ENCODE measurements at places on chromosomes 2 and 18.

- DNase-seq = no peak
Observed at GRCh38 chr2:199848389-199849130, 2.4 kb downstream of the FTCDNL1 start.

- no peak for DNase-seq
Observed at GRCh38 chr2:8391126-8391525, 290.7 kb upstream of the ID2 start.

DNA sequence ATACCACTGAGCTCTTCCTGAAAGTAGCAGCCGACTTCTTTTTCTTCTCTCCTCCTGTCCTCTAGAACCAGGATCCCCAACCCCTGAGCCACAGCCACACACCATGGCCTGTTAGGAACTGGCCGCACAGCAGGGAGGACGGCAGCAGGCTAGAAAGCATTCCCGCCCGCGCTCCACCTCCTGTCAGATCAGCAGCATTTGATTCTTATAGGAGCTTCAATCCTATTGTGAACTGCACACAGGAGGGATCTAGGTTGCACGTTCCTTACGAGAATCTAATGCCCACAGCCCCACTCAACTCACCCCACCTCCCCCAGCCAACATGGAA, 179.1 kb upstream of the SH3BP4 start:
- no peak for DNase-seq

- no peak for DNase-seq
Observed at GRCh38 chr18:67818432-67818831, 301.9 kb upstream of the DSEL start.

DNA sequence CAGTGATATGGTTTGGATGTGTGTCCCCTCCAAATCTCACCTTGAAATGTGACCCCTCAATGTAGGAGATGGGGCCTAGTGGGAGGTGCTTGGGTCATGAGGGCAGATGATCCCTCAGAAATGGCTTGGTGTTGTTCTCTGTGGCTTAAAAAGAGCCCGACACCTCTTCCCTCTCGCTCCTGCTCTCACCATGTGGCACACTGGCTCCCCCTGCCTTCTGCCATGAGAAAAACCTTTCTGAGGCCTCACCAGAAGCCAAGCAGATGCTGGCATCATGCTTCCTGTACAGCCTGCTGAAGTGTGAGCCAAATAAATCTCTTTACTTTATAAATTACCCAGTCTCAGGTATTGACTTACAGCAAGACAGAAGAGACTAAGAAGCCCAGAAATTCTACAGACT, 357.1 kb downstream of the NRXN1 start:
- DNase-seq = no peak

DNA sequence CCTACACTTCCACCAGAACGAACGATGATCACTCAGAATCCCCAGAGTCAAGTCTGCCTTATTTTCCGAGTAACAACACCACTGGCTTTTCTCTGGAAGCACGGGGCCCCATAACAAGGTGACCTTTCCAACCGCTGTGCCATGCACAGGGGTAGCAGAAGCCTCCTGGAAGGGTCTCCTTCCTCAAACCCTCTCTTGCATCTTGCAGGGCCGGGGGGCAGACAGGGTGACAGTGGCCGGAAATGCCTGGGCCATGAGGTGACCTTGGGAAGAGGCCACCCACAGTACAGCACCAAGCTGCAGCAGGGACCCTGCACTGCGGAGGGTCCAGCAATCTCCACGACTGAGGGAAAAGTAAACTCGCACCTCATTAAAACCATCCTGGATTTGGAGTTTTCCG, 108.5 kb downstream of the PXDN start:
- DNase-seq = no peak

- DNase-seq = no peak
Observed at GRCh38 chr2:153474876-153475435, 3.6 kb downstream of the RPRM start.

- DNase-seq = no peak
Observed at GRCh38 chr2:3039188-3040065, 338.2 kb downstream of the EIPR1 start.

- no peak for DNase-seq
Observed at GRCh38 chr2:168378960-168379669, 77.0 kb upstream of the CERS6 start.

DNA sequence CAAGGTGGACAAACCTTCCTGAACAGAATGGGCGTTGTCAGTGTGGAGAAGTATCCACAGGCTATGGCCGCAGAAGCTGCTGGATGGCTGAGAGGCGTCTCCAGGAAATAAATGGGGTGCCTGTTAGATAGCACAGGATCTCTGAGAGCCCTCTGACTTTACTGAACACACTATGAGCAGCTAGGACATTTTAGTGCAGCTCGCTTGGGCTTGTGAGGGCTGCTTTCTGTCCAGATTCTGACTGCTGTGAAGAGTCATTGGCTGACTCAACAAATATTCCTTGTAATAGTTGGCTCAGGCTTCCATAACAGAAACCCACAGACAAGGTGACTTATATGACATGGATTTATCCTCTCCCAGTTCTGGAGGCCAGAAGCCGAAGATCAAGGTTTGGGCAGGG, 100.2 kb upstream of the SNTG2 start:
- DNase-seq = no peak

- DNase-seq = no peak
Observed at GRCh38 chr2:42425697-42426096, 64.7 kb upstream of the COX7A2L start.

DNA sequence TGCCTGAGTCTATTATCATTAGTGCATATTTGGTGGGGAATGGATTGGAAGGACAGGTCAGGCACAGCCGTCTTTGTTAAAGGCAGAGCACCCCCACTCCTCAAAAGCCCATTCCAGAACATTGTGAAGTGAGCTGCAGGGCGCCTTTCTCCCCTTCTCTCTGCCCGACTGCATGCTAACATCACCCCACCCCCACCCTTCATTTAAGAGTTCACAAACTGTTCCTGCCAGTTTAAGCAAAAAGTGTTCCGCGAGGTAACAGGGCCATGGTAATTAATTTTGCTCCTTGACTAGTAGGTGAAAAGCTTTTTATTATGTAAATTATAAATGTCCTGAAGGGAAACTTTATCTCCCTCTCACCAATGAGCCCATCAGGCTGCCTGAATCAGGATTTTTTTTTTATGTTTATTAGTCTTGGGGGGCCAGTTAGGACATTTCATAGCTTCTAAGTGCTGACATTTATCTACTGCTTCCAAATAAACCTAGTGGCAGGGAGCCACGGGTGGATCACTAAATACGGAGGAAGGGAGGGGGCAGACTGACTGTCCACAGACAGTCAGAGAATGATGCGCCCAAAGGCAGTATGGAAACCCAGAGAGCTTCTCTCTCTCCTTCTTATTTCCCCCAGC, 99.4 kb downstream of the FTCDNL1 start:
- DNase-seq = no peak

- DNase-seq = no peak
Observed at GRCh38 chr2:111039628-111040383, 80.9 kb upstream of the BCL2L11 start.

DNA sequence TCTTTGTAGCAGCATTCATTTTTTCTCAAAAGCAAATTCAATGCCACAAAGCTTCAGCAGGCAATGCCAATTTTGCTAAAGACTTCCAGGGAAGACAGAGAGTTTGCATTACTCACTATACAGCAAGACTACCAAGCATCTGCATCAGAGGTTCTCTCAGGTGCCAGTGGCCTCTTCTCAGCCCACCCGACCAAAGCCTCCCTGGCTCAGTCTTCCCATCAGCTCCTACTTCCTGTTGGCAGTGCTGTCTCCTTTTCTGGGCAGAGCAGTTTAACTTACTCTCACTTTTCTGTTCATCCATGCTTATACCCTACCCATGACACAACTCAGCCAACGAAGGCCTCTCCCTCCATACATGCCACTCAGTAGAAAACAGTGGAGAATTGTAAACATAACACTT, 157.1 kb downstream of the TRABD2A start:
- DNase-seq = no peak

Data from HFF-Myc (cell line).